HL-60 (cell line): ENCODE measurements at places on chromosomes 7 and 10.

- DNase-seq = no peak
Measured at GRCh38 chr10:29379208-29379607, 90.3 kb downstream of the LYZL1 start.

DNA sequence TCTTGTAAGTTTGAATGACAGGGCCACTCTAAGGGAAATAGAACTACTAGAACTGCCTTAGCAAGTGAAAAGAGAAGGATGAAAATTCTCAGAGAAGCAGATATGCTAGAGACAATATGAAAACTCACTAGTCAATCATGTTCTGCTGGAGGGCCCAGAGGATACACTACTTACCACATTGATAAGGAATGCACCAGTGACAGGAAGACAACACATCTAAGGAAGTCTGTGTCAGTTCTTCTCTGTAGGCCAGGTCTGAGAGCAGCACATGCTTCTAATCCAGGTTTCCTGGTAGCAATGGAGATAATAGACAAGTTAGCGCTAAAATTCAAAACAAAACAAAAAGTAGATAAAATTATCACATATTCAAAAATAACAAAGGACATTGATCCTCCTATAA lies 235.2 kb upstream of the AKR1E2 start:
- no peak for DNase-seq

GRCh38 chr10:64376167-64376566 lies 855.0 kb downstream of the REEP3 start:
- DNase-seq = no peak

GRCh38 chr10:103888113-103888841 lies 29.7 kb downstream of the STN1 start:
- peak; percentile 35 for DNase-seq

GRCh38 chr7:158272091-158272490 lies 315.5 kb downstream of the PTPRN2 start:
- DNase-seq = no peak

DNA sequence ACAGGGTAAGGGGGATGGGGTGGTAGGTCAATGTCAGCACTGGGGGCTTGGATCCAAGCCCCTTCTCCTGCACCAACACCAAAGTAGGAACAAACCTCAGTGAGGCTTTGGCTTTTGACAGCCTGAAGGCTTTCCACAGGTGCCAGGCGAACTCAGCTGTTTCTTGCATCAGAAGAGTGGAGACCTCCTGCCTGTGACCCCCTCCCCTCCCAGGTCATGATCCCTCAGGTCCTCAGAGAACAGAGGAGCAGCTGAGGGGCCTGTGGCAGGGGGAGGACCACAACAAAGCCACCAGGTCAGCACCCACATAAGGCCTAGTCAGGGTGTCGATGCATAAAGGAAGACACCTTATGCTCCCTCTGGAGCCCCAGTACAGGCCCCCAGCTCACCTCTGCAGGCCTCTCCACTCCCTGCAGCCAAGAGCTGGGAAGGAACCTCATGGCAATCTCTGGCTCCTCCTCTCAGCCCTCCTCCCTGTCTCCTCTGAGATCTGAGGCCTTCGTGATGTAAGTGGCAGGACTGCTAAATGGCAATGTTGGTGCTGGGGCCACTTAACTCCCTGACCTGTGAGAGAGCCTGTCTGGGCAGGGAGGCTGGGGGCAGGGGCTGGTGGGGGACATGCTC lies 19.1 kb upstream of the PRRT4 start:
- no peak for DNase-seq

DNA sequence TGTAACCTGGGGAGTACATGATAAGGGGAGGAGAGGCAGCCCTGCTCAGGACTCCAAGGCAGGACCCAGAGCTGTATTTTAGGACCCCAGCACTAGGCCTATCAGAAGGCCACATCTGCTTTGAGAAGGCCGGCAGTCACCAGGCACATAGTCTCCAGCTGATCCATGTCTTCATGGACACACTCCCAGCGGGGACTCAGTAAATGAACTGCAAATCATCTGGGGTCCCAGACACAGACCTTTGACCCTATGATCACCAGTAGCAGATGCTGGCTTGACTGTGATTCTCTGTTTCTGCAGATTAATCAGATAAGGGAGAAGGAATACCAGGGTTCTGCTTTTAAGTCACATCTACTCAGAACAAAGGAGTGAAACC lies 341.4 kb upstream of the PODXL start:
- DNase-seq = no peak

GRCh38 chr10:75959209-75959608 lies 527.8 kb downstream of the LRMDA start:
- DNase-seq = no peak

GRCh38 chr7:143906151-143906550 lies 4.2 kb upstream of the TCAF1 start:
- DNase-seq = no peak

DNA sequence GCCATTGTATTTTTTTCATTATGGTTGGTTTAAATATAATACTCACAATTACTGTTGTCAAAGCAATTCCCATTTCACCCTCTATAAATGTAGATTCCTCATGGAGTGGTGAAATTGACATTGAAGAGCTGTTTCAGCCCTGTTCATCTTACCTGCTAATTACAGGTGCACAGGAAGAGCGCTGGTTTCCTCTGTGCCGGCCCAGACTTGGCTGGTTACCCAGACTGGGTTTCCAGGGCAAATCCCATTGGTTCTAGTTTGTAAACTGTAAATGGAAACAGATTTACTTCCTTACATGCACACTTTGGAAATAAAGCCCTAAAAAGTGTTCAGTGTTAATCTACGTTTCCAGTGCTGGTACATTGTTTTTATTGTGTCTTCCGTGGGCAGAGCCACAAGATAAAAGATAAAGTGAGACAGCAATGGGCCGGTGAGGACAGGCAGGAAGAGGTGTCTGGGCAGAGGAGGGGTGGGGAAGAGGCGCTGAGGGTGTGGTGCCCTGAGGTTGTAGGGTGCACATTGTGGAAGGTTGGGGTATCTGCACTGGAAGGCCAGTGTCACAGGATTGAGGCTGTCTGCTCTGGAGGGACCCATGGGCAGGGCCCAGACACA lies 71.6 kb upstream of the ZPBP start:
- DNase-seq = no peak

DNA sequence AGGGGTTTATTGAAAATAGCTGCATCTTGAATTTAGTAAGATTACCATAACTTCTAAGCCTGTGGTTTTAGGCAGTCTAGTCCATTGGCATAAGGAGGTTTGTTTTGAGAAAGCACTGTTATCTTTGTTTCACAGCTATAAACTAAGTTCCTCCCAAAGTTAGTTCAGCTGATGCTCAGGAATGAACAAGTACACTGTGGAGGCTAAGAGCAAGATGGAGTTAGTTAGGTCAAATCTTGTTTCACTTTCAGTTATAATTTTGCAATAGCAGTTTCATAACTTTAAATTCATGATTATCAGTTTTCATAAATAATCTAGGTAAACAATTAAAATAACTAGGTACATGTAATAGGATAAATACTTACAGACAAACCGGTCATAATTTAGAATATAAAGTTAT lies 15.4 kb downstream of the SEC61G start:
- DNase-seq = no peak

- DNase-seq = no peak
Measured at GRCh38 chr7:100090527-100091410, 2.0 kb downstream of the COPS6 start.

- no peak for DNase-seq
Measured at GRCh38 chr7:51316262-51316665, 345 bp downstream of the COBL start.

DNA sequence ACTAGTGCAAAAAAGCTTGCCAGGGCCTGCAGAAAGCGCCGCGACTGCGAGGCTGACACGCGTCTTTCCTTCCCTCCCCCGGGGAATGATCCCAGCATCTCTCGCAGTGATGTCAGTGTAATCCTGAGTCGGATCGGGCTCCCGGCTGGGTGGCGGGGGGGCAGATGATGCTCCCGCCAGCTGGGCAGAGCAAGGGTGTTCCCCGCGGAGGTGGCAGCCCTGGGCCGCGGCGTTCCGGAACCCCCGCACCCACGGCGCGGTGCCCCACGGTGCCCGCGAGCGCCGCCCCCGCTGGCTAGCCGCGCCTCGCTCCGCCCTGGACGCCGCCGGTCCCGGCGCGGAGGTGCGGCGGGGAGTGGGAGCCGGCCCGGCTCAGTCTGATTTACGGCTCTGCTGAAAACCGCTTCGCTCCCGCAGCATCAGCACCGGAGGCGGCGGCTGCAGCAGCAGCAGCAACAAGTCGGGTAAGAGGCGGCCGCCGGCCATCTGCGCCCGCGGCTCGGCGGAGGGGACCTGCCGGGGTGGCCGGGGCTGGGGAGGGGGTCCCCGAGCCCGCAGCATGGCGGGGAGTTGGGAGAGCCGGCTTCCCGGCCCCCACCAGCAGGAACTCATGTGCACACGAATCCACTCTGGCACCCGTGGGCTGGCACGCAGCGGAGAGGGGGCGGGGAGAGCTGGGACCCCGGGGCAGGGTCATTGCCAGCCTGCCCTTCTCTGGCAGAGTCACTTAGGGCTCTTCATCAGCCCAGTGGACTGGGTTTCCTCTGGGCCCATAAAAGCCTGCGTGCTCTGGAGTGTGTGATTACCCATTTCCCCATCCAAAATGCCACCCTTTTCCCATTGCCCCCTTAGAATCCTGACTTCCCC lies at the start of gene ZNF365:
ZNF365 (plus strand) TSS at position 375 of the 867 bp plus-strand sequence. CDS start 1,825 bp downstream, outside the sequence.
- no peak for DNase-seq

DNA sequence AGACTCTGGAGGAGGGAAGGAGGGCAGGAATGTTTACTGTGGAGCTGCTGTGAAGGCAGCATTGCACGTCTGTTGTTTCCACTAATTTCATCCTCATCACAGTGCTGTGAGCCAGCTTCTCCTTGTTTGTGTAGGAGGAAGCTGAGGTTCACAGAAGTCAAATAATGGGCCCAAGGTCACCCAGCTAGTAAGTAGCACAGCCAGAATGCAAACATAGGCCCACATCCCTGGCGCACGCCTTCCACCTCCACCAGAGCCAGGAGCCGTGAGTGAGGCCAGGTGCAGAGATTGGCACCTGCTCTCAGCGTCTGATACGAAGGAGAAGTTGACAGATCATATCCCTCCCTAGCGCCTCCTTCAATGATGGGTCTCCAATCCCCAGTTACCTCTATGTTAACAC lies 93.6 kb downstream of the HTR5A start:
- DNase-seq = no peak

GRCh38 chr7:150516956-150517745 lies 2.5 kb downstream of the GIMAP7 start:
- no peak for DNase-seq

DNA sequence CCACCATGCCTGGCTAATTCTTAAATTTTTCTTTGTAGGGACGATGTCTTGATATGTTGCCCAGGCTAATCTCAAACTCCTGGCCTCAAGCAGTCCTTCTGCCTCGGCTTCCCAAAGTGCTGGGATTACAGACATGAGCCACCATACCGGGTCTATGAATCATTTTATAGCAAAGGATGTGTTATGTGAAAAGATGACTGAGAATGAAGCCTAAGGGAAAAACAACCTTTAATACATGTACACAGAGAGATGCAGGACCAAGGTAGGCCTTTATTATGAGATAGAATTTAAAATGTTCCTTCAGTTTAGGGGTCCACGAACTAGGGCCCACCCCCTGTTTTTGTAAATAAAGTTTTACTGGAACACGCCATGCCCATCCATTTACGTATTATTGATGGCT lies 41.0 kb downstream of the UBE2H start:
- no peak for DNase-seq

DNA sequence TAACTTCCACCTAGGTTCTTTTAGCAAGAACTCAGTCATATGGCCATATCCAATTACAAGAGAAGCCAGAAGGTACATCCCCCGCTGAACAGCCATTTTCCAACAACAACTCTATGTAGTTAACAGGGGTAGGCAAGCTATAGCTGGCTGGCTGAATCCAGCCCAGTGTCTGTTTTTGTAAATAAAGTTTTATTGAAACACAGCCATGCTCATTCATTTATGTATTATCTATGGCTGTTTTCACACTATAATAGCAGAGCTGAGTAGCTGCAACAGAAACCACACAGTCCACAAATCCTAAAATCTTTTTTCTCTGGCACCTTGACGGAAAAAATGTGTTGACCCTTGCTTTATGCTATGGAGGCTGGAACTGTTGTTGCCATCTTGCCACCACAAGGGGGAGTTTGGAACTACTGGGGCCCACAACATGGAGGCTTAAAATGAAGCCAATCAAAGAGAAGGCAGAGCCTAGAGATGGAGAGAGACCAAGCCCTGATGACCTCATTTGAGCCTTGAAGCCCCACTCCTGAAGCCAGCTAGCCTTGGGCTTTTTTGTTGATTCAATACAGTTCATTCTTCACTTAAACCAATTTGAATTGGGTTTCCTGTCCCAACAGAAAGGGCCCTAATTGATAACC lies 33.3 kb upstream of the XPNPEP1 start:
- DNase-seq = no peak

GRCh38 chr7:155701972-155702544 lies 57.6 kb downstream of the RBM33 start:
- no peak for DNase-seq

- DNase-seq = peak; percentile 79
Measured at GRCh38 chr10:102645388-102645740, 1.1 kb downstream of the TRIM8 start.

GRCh38 chr10:77574438-77574837 lies 63.2 kb downstream of the KCNMA1 start:
- DNase-seq = no peak

GRCh38 chr7:156435486-156436231 lies 204.9 kb upstream of the RNF32 start:
- no peak for DNase-seq

GRCh38 chr10:132420469-132420980 lies 23.5 kb downstream of the PWWP2B start:
- DNase-seq = peak; percentile 83

GRCh38 chr7:104541897-104542296 lies 213.5 kb downstream of the LHFPL3 start:
- DNase-seq = no peak

DNA sequence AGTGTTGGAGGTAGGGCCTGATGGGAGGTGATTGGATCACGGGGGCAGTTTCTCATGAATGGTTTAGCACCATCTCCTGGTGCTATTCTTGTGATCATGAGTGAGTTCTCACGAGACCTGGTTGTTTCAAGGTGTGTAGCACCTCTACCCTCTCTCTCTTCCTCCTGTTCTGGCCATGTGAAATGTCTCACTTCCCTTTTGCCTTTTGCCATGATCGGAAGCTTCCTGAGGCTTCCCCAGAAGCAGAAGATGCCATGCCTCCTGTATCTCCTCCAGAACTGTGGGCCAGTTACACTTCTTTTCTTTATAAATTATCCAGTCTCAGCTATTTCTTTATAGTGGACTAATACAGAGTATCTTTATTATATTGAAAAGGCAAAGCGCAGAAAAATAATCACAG lies 90.1 kb downstream of the FAM171A1 start:
- DNase-seq = no peak
